ENCODE measurements at places on chromosomes 1 and 21.

- DNase-seq = no peak
These were observed 453 bp downstream of the TFF3 start for GRCh38 chr21:42314616-42315295.

DNA sequence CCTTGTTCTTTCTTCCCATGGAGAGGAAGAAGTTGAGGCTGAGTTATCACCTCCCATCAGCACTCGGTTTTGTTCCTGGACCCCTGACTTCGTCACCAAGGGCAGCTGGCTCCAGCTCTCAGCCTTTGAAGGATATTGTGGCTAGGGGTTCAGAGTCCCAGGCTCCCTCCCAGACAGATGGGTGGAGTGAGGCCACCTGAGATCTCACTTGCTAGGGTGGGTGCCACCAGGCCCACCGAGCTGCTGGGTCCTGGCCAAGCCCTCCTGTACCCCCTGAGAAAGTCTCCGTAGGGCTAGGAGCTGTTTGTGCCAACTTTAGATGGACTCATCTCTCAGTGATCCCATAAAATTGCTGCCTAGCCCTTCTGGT lies 6.9 kb downstream of the MX2 start:
- no peak for DNase-seq

DNA sequence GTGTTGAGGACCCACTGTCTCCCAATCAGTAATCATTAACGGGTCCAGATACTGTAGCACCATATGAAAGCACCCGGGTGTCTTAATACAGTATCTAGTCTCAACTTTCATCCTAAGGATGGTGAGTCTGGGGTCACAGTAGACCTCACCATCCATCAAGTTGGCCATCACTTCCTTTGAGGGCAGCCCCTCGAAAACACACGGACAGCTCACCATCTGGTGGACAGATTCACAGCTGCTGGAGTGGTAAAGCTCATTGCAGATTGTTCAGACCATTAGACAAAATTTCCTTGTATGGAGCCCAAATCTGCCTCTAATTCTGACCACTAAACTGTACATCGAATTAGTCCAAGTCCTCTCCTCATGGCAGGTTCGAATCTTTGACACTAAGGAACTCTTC lies 123.1 kb downstream of the PGBD5 start:
- DNase-seq = no peak

GRCh38 chr1:34779526-34779925 lies 1.5 kb upstream of the GJB3 start:
- no peak for DNase-seq

GRCh38 chr1:170471398-170472053 lies 60.4 kb upstream of the GORAB start:
- no peak for DNase-seq

- no peak for DNase-seq
These were observed 120.7 kb downstream of the TBX19 start for GRCh38 chr1:168401341-168401740.

GRCh38 chr1:30302858-30303257 lies 420.5 kb downstream of the MATN1 start:
- DNase-seq = no peak

GRCh38 chr1:162846256-162847212 lies 14.4 kb downstream of the CCDC190 start:
- DNase-seq = no peak

- peak; percentile 49 for DNase-seq
These were observed 272.0 kb downstream of the FOXD2 start for GRCh38 chr1:47709872-47710231.

- no peak for DNase-seq
These were observed 109.6 kb downstream of the SYF2 start for GRCh38 chr1:25122747-25123146.

GRCh38 chr1:29628190-29628589 lies 391.9 kb downstream of the PTPRU start:
- DNase-seq = no peak

DNA sequence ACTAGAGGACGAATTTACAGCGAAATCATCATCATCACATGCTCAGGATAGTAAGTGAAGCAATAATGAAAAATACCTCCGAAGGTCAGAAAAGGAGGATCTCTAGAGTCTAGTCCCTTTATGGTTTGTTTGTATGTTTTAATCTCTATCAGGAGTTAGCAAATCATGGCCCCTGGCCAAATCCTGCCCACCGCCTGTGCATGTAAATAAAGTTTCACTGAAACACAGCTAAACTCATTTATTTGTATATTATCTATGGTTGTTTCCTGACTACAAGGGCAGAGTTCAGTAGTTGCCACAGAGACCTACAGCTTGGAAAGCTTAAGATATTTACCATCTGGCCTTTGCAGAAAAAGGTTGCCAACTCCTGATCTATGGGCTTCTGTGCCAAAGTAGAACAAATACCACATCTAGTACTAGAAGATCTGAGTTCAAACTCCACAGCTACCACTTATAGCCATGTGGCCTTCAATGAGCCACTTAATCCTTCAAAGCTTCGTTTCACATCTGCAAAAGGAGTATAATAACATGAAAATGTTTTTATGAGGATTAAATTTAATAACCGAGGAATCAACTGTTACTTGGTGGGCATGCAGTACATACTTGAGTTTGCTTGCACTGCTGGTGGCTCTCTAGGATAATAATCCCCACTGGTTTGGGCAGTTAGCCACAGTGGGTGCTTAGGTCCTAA lies 94.0 kb upstream of the KIF26B start:
- DNase-seq = peak; percentile 92

- DNase-seq = no peak
These were observed 121.8 kb downstream of the SYF2 start for GRCh38 chr1:25110485-25110884.

DNA sequence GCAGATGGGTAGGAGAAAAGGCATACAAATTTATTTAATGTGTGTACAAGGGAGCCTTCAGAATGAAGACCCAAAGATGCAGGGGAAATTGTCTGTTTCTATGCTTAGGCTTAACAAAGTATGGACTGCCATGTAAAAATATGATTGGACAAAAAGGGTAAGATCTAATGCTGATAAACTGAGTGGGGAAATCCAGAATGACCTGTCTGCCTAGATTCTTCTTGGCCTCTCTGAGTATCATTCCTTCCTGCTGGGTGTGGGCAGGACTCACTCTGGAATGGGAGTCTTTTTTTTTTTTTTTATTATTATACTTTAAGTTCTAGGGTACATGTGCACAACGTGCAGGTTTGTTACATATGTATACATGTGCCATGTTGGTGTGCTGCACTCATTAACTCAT lies 61.0 kb downstream of the IGSF5 start:
- no peak for DNase-seq

DNA sequence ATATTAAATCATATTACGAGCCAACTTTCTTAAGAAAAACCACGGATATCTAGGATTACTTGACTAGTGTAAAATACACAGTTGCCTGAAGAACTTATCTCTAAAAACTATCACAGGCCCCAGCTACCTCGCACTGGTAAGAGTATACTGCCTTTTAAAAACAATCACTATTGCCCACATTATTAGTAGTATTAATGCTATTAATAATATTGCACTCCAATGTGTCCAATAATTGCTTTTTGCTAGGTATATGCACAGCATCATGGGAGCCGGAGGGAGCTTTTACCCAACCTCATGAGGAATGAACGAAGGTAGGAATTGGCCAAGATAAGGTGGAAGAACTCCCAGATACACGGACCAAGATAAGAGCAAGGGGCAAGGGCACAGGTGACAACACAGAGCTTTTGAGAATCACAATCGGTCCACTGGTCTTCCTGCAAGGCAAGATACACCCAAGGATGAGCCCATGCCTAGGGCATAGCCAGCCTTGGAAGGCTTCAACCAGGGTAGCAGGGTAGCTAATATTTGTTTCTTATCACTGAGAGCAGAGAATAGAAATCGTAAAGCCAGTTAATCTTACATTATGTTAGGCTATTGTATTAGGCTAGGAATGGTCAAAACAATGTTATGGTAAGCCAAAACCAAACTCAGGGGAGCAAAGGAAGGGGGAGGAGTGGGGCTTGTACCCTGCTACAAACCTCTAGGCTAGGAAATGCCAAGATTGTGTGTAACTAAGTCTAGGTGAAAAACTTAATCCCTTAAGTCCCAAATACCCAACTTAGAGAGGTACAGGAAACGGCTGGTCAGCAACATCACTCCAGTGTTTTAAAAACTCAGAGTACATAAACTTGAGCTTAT lies 9.4 kb downstream of the GLUL start:
- no peak for DNase-seq

- no peak for DNase-seq
These were observed 30.6 kb downstream of the MORN1 start for GRCh38 chr1:2360588-2361364.

DNA sequence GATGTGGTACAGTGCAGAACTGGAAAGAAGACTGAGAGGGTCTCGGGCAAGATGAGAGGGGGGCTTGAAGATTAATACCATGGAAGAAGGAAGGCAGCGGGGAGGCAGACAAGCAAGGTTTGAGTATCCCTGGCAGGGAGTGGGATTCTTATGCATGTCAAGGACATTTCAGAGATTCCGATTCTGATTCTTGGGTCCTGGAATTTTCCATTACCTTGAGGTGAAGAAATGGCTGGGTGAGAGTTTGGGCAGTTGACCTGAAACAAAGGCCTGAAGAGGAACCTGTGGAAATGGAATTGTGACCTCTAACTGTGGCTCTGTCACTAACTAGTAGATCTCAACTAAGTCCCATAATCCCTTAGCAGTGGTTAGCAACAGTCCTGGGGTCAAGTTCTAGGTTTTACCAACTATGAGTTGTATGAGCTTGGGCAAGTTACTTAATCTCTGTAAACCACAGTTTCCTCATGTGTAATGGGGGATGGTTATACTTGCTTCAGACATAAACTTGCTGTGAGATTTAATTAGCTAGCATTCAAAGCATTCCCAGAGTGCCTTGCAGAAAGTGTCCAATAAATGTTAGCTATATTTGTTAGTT lies 8.6 kb upstream of the ACTN2 start:
- DNase-seq = no peak

GRCh38 chr1:211965108-211965805 lies 70.1 kb downstream of the INTS7 start:
- no peak for DNase-seq

DNA sequence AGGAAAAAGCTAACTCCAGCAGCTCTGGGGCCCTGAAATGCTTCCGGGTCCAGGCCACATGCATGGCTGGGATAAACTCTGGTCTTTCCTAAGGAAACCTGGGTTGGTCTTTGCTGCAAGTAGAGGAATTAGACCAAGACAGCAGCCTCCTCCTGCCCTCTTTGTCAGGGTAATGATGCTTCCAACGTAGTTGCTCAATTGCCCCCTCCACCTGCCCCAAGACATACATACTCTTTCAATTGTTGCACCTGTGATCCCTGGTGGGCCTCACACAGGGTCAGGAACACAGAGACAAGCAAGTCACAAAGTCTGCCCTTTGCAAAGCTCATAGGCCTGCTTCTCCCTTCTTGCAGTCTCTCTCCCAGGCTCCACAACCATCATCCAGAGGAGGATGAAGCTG lies 41.9 kb upstream of the GRIK3 start:
- no peak for DNase-seq

DNA sequence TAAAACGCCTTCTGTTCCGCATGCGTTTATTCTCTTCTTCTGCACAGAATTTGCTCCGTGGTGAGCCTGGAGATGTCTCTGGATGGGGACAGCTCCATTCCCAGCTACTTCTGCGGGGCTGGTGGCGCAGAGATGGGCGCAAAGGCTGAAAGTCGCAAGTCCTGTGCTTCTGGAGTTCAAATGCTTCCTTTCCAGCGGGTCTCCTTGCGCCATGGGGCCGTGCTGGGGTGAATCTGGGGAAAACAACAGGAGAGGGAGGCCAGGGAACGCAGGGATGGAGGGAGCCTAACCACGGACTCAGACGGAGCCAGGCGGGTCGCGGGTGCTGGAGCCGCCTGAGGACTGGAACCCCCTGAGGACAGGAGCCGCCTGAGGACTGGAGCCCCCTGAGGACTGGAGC lies 2.9 kb upstream of the OR2T12 start:
- DNase-seq = no peak

DNA sequence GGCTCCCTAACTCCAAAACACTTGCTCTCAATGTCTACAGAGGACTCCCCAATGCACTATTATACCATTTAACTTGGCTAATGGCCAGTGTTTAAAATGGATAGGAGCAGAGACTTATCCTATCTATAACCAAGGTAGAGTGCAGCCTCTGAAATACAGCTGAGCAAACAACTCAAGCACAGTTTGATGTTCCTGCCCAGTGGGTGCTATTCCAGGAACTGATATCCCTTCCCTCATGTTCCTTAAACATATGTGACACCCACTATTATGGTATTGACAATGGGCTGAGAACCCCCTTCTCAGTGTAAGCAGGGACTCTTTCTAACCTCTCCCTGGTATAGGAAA lies 51.7 kb downstream of the SH3GLB1 start:
- DNase-seq = no peak

DNA sequence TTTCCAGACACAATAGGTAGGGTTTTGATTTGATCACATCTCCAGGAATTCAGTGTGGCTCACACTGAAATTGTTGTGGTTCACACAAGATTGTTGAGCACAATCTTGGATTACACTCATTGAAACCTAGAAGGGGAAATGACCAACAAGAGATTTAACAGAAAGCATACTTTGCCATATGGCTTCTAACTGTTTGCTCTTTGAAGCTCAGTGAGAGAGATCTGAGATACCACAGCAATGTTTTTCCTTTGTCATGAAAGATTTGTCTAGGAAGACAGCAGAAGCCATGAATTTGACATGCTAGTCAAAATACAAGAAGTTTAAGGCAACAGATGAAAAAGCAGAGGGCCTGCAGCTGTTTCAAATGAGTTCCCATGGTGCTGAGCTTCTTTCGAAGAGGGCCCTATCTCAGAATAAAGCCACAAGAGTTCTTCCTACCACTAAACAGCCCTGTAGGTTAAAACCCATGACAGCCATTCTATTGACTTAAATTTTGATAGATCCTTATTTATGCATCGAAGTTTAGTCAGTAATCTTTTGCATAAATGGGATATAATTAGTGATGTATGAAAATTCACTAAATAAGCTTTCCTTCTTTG lies 650.4 kb downstream of the LTN1 start:
- no peak for DNase-seq

DNA sequence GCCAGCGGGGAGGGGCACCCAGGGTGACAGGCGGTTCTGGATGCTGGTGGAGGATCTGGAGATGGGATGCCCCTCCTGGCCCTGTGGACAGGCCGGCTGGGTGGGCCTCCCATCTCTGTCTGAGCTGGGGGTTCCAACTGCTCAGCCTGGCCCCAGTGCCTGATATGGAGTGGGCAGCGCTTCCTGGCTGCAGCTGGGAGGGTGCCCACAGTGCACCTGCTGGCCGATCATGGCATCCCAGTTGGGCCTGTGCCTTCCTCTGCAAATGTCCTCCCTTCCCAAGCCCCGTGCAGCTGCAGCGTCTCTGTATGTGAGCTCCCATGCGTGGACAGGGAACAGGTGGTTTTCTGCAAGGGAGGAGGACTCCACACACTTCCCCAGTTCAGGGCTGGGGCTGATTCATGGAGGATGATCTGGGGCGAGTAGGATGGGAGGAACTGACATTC lies 2.1 kb downstream of the PFKL start:
- DNase-seq = peak; percentile 44

DNA sequence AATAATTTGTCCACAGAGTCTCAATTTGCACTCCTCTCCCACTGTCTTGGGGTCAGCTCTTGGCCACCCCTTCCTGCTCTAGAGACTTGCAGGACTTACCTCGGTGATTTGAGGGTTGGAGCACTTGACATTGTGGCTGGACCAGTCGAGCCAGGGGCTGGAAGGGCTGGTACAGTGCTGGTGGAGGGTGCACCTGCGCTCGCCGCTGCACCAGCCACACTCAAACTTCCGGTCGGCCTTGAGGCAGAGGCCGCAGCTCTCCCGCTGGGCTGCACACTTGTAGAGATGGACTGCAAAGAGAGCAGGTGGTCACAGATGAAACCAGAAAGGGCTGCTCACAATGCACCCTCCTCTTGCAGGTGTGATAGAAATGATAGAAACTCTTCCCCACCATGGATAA lies 165.0 kb downstream of the PLXNA2 start:
- no peak for DNase-seq
